ENCODE measurements at places on chromosomes 11 and 22.

DNA sequence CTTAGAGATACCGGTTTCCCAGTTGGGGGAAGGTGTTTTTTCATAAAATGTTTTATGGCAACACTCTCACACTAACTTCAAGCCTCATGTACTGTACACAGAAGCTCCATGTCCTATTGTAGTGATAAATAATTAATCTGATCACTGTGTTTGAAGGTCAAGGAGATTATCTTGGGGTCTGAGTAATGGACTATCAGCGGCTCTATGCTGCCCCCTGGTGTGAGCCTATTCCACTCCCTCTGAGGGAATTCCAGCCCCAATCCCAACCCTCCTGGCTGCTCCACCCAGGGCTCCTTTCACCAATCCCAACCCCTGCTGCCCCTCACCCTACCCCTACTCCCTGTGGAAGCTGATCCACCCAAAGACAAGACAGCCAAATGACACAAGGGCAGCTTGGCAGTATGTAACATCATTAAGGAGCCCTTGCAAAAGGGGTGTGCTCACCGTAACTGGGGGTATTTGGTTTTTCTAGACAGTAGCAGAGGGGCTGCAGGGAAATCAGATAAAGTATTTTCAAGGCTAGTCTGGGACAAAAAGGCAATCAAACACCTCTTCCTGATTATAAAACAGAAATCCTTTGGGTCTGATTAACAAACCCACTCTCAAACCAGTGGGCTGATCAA, 22.3 kb downstream of the HPS4 start:
- DNase-seq: no peak

GRCh38 chr22:49934891-49935557, 16.6 kb downstream of the CRELD2 start:
- peak; percentile 85 for DNase-seq

GRCh38 chr11:5929571-5930368, 12.3 kb upstream of the OR56A3 start:
- no peak for DNase-seq

GRCh38 chr11:34051349-34052035, at the start of gene CAPRIN1:
CAPRIN1 (plus strand) TSS chr11:34051731; CDS start chr11:34052421, 690 bp downstream.
- peak; percentile 84 for DNase-seq

GRCh38 chr22:41939981-41940831, 6.7 kb downstream of the CENPM start:
- DNase-seq: peak; percentile 97

DNA sequence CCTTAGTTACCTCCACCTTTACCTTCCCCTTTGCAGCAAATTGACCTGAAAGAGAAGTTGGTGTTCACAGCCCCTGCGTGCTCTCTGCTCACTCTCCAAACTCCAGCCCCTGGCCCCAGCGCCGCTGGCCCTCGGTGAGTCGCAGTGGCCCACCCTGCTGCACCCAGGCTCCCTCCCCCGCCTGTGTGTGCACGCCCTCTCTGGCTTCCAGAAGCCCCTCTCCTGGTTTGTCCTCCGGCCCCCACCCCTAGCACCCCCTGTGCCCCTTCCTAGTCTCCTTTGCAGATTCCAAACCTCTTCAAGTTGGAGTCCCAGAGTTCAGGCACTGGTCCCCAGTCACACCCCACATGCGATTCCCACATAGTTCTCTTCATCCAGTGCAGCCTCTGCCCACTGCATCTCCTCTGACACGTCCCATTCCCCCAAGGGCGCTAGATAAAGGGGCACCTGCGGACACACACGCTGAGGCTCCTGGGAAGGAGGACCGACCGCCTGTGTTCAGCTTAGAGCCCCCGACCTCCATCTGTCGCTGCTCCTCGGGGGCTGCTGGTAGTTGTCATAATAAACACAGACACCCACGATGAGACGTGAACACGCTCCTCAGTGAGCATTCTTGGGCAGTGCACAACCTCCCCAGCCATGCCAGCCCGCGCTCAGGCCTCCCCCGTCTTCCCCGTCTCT, 1.5 kb upstream of the PHRF1 start:
- DNase-seq: no peak

DNA sequence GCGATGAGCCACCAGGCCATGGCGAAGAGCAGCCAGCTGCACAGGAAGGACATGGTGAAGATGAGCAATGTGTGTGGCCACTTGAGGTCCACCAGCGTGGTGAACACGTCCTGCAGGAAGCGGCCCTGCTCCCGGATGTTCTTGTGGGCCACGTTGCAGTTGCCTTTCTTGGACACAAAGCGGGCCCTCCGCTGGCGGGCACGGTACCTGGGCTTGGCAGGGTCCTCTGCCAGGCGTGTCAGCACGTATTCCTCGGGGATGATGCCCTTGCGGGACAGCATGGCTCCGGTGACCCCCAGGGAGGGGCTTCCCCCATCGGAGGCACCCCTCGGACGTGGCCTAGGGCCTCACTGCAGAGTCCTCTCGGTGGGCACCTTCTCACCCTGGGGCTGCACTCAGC, 648 bp downstream of the KCNJ11 start:
- no peak for DNase-seq

DNA sequence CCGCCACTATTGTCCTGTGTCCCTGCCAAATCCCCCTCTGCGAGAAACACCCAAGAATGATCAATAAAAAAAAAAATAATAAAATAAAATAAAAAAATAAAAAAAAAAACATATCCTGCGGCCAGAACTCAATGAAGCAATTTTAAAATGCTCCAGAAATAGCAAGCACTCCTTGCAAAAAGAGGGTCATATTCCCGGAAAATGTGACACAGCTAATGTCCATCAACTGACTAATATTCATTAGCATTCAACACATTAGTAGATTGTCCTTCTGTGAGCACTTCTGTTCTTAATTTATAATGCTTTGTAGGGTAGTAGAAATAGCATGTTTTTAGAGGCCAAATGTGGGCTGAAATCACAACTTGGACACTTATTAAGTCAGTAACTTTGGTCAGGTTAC, 252.3 kb upstream of the SESN3 start:
- no peak for DNase-seq

DNA sequence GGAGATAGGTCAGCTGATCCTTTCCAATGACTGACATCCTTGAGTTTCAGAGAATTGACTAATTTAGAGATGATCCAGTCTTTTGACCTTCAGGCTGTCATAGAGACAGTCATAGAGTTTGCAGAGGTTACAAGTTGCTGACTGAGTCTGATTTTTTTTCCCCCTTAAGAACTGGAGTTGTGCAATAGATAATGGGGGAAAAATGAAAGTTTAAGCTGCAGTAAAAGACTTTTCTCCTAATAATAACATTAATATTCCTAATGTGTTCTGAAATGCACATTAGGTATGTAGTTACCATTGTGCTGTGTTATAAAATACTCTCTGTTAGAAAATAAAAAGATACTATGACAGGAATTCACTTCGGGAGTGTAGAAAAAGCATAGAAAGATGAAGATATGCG, 876.9 kb upstream of the RAG2 start:
- no peak for DNase-seq

- DNase-seq: no peak
These were observed 12.6 kb downstream of the SERPIND1 start for GRCh38 chr22:20786536-20786979.

DNA sequence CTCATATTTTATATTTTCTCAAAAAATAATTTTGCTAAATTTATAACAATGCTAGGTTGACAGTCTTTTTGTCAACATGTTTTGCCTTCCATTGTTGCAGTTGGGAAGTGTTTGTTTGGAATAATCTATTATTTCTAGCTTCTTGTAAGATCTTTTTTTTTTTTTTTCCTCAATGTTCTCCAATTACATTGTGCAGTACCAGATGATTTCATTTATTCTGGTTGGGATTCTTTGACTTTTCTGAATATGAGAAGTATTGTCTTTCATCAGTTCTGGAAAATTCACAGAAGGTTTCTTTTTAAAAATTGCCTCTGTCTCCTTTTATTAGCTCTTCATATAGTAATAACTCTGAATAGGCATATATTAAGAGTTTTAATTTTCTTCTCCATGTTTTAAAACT, 245.4 kb downstream of the DYNC2H1 start:
- no peak for DNase-seq

DNA sequence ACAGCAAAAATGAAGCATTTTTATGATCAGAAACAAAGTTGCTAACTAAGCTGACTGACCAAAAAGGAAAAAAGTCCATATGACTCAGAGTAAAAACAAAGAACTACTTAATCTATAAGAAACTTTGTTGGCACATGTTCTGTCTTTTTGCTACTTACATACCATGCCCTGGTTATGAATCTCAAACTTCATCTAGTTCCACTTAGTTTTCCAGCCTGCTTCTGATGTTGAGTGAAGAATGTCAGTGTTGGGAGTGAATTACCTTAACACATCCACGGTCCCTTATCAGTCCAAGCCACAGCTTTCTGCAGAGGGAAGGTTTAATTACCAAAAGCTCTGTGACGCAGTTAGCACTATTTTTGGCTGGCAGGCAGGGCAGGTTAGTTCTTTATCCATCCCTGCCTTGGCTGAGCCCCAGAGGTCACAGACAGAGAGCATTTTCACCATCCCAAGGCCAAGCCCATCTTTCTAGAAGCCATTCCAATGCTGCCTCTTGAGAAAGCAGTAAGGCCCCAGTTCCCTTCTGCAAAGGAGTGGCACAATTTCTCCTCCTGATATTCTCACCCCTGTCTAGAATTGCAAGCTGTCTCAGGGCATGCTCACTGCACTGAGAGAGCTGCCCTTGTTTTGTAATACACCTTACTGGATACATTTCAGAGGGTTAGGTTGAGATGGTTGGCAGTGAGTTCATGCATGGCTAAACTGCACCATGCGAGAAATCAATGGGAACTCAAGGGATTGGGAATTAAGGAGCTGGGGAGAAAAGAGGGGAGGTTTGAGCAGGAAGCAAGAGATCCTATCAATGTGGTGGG, 67.1 kb downstream of the SLC1A2 start:
- DNase-seq: no peak

GRCh38 chr11:3942956-3943497, 87.6 kb downstream of the STIM1 start:
- DNase-seq: no peak

DNA sequence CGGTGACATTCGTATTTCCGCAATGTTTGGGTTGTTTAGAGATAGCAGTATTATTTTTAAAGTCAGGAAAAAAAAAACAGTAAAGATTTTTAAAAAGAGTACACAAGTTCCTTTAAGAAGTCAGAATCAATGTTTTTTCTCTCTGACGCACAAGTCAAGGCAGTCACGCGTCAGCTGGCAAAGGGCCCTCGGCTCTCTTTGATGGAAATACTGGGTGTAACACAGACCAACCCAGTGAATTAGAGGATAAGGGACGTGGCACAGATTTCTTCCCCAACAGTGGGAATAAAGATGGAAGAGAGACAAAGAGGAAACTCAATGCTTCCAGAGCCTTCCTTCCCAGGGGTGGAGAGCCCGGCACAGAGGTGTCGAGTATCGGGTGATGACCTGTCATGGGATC, 13.4 kb downstream of the ASCC2 start:
- no peak for DNase-seq

- peak; percentile 50 for DNase-seq
These were observed 22.0 kb downstream of the JAML start for GRCh38 chr11:118202599-118203422.

DNA sequence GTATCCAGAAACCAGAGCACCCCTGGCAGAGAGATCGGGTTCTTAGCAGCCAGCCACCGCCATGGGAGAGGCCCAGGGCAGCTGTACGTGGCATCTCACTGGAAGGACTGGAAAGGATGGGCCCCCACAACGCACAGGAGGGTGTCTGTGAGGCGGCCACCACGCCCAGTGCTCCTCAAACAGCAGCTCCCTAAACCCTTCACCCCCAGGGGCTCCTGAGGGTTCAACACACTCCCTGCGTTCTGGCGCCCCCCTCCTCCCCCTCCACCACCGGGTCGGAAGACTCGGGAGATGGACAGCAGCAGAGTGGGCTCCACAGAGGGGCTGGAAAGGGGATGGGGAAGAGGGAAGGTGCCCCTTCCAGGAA, 1.1 kb downstream of the MAPK12 start:
- no peak for DNase-seq

- DNase-seq: no peak
These were observed 88.3 kb downstream of the BDNF start for GRCh38 chr11:27611947-27612455.

DNA sequence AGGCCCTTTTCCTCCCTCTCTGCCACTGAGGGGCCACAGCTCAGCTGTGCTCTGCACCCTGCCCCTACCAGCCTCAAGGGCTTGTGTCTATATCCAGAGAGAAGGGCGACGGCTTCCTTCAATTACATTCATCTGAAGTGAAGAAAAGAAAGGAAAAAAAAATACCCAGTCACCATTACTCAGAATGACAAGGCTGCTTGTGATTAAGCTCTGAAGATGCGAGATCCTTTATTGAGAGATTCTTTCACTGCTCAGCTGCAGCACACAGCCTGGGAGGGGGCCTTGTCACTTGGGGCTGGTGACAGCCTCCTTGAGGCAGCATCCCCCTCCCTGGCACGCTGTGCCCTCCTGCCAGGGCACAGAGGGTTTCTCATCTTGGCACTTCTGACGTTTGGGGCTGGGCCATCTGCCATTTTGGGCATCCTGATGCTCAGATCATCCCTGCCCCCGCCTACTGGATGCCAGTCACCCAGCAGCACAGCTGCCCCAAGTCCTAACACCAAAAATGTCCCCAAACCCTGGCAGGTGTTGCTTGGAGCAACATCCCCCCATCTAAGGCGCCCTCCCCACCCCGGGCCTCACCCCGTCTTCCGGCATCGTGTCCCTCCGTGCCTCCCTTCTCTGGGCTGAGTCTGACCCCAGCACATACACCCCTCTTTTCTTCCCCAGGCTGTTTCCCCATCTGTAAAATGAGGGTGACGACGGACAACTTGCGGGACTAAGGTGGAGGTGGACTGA, 1394.7 kb downstream of the BRD1 start:
- no peak for DNase-seq

GRCh38 chr11:33000181-33000580, 15.5 kb upstream of the DEPDC7 start:
- no peak for DNase-seq

DNA sequence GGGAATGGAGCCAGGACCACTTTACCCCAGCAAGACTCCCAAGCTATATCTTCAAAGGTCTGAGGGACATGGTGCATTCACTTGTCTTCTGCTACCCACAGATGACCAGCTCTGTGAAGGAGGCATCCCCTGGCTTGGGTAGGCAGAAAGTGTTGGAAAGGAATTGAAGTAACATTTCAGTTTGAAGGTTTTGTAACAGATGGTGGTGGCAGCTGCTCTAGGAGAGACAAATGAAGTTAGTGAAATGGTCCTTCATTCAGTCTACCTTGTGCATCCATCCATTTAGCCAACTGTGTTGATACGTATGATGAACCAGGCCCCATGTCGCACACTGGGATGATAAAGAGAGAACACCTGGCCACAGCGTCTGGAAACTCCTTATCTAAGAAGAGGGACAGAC, 140.5 kb downstream of the COMMD9 start:
- no peak for DNase-seq

Measured in stimulated activated naive CD4-positive, alpha-beta T cell treated with Interleukin-2 at 50 U/mL for 16 hours (primary cell).